Activated naive CD4-positive, alpha-beta T cell (primary cell): ENCODE measurements at places on chromosomes 5 and 9.

DNA sequence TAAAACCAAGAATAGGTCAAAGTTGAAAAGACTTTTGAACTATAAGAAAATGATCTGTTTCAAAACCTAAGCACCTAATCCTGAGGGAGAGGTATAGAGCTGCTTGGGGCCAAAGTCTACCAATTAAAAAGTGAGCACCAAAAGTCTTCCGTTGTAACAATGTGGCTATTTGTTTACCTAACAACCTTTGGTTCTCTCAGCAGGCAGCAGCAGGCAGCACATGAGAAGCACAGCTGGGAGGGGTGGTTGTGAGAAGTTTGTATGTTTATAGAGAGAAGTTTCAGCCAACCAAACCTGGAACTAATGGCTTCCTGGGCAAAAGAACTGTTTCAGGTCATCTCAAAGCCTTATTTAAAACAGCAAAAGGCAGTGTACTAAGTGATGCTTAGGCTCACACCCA lies 59.8 kb upstream of the TBC1D9B start:
- DNase-seq: no peak

DNA sequence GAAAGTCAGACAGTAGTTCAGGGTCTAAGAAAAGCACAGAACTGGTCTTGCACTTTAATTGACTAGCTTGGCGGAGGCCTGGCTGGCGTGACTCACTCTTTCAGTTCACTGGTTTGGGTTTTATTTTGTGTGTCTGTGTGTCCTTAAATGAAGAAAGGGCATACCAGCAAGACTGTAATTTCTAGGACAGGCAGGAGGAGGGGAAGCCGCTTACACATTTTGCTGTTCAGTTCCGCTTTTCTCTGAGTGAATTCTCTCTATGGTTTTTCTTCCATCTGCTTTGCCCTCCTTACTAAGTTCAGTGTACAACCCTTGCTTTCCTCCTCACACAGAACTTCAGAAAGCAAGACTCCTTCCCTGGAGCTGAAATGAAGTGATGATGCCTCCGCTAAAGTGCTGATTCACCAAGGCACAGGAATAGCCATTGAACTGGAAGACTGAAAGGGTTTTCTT lies 150.8 kb downstream of the MEF2C start:
- DNase-seq: no peak

DNA sequence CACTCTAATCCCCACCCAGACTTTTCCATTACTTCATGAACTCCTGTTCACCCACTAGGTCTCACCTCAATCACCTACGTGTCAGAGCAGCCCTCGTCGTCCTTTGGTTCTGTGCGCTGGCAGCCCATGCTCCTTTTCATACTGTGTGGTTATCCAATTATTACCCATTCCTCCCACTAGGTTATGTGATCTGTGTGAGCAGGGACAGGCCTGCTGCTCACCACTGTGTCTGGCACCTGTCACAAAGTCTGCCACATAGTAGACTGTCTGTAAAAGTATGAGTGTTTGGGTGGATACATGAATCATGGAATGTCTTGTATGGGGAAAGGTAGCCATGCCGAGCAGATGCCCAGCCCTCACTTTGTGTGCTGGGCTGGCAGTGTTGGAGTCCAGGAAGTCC lies 12.1 kb upstream of the SMAD5 start:
- DNase-seq: no peak

DNA sequence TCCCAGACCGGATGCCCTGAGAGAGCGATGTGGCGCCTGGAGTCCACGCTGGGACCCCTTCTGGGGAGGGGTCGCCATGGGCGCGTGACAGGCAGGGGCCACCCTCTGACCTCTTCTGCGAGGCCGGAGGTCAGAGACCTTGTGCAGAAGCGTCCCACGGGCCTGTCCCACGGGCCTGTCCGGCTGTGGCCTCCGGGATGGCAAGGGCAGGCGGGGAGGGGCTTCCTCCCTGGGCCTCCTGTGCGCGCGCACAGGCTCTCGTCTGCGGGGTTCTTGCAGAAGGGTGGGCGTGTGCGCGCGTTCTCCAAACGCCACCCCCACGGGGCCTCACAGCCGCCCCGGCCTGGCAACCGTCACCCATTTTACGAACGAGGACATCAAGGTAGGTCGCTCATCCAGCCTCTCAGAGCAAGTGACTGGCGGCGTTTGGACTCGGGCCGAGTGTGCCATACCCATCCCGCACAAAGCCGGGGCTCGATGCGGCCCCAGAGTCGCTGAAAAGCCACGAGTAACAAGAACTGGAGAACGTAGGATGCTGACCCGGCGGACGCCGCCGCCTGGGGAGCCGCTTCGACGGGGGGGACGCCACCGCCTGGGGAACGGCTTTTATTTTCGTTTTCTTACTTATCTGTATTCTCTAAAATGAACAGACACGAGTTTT lies 897 bp downstream of the AHRR start:
- DNase-seq: no peak

- no peak for DNase-seq
These were observed 163.2 kb upstream of the ADAMTS16 start for GRCh38 chr5:4976902-4977301.

DNA sequence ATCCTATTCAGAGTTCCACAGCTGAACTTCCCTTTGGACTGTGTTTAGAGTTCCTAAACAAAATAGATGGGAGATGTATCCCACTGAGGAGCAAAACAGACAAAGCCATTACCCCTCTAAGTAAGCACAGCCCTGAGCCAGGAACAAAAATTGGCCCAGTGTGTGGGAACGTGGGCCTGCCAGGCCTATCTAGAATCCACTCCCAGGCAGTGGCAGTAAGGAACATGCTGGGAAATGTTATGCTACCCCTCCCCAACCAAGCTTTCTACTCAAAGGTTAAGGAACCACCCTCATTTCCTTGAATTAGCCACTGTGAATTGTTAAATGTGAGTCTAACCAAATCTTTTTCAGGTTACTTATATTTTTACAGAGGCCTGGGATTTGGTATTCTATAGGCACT lies 405.1 kb upstream of the PTGER4 start:
- no peak for DNase-seq

DNA sequence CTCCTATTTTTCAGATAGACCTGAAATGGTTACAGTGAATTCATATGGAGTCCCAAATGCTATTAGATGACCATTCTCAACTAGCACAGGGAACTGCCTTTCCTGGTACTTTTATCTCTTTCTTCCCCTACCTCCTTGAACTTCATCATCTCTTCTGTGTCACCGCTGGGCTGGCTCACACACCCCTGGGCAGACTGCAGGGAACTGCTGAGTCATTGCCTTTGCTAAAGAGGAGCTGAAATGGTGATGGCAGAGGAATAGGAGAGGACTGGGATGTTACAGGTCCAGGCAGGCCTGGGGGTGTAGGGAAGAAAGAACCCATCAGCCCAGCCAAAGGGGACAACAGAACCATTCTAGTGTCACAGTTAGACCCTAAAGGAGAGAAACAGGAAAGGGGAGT lies 322.3 kb downstream of the ASTN2 start:
- no peak for DNase-seq

- no peak for DNase-seq
These were observed 802.2 kb upstream of the WWC1 start for GRCh38 chr5:167489202-167489601.

DNA sequence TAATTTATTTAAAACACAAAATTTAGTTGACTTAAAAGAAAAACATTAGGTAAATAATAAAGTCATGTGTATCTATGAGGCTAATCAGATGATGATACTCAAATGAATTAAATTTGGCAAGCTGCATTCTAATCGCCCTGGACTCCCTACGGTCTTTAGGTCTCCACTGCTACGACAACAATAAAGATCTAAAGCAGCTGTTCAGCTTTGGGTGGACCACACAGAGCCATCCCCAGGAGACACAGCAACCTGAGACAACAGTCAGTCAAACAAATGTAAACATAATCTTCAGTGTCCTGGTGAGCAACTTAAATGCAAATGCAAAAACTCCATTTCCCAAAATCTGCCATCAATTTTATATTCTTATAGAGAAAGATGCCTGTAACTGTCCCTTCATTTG lies 65.5 kb downstream of the MCTP1 start:
- DNase-seq: no peak

DNA sequence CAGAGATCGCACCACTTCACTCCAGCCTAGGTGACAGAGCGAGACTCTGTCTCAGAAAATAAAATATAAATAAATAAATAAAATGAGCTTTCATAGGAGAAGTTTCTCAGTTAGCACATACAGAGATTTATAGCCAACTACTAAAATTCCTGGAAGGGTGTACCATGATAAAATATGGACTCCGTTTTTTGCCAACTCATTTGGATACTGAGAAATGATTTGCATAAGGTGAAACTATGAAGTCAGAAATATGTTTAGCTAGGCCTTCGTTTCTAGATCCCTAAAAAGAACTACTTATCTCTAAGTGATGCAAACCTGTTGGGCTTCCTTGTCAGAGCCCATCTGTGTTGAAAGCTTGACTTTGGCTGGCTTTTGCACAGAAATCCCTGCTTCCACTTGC lies 56.9 kb upstream of the SLC1A1 start:
- DNase-seq: no peak

DNA sequence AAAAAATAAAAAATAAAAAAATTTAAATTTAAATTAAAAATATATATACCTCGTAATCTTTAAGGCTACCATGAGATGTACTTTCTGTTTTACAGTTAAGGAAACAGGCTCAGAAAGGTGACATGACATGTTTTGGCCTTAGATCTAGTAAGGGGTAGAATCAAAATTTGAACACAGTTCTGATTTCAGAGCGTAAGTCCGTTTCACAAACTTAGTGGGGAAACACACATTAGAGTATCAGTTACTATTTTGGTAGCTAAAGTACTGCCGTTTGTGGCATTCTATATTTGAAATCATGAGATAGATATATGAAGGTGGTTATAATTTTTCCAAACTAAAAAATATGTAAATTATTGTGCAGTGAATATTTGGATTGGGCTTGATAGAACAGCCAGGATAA lies 186.2 kb downstream of the DENND1A start:
- DNase-seq: no peak

- DNase-seq: no peak
These were observed 59.1 kb downstream of the ABCA1 start for GRCh38 chr9:104868687-104869404.

DNA sequence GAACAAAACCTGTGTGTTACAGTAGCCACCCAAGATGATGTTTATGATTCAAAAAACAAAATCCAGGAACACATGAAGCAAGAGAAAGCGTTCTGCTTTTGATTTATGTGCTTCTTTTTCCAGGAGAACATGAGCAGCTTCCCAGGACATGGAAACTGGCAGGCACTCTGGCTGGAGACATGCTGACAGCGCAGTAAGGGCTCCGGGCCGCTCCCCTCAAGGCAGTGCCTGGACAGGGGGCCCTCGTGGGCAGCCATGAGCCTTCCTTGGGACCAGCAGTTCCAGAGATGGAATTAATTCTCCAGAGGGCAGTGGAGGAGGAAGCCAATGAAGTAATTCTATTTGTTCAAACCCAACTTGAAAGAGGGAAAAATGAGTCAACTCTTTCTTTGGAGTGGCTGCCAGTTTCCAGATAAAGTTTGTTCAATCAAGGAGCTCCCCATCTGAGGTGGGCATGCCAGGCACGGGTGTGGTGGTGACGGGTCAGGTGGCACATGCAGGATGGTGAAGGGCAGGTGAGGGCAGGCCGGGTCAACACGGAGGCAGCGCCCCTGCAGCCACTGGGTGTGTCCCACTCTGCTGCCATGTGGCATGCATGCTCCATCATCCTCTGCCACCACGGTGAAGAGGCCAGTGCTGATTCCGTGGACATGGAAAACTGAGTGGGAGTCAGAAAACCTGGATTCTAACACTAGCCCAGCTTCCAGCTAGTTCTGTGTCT lies 83.8 kb downstream of the OTULIN start:
- DNase-seq: no peak

DNA sequence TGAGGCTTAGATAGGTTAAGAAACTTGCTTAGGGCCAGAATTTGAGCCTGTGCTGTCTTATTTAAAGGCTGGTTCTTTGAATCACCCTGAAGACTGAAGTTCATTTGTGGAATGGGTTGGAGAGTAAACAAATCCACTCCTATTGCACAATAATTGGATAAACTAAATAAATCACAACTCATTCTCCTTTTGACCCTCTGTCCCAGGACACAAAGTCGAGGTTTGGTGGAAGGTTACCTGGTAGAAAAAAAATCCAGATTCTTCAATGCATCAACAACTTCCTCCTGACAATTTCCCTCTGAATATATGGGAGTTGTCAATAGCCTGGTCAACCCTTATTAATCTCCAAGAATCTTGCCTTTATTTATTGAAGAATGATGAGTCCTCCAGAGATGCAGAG lies 28.9 kb downstream of the TBC1D2 start:
- no peak for DNase-seq

- no peak for DNase-seq
These were observed 378.8 kb downstream of the OSTF1 start for GRCh38 chr9:75467142-75467541.

GRCh38 chr9:34498553-34498952 lies 24.2 kb downstream of the ENHO start:
- no peak for DNase-seq

GRCh38 chr5:51404255-51404654 lies 21.0 kb downstream of the ISL1 start:
- no peak for DNase-seq

- DNase-seq: no peak
These were observed 266.1 kb upstream of the MAP3K1 start for GRCh38 chr5:56549096-56549886.

GRCh38 chr9:134557331-134557730 lies 84.3 kb upstream of the COL5A1 start:
- no peak for DNase-seq

- DNase-seq: no peak
These were observed 302.1 kb downstream of the NR2F1-AS1 start for GRCh38 chr5:93278896-93279295.

DNA sequence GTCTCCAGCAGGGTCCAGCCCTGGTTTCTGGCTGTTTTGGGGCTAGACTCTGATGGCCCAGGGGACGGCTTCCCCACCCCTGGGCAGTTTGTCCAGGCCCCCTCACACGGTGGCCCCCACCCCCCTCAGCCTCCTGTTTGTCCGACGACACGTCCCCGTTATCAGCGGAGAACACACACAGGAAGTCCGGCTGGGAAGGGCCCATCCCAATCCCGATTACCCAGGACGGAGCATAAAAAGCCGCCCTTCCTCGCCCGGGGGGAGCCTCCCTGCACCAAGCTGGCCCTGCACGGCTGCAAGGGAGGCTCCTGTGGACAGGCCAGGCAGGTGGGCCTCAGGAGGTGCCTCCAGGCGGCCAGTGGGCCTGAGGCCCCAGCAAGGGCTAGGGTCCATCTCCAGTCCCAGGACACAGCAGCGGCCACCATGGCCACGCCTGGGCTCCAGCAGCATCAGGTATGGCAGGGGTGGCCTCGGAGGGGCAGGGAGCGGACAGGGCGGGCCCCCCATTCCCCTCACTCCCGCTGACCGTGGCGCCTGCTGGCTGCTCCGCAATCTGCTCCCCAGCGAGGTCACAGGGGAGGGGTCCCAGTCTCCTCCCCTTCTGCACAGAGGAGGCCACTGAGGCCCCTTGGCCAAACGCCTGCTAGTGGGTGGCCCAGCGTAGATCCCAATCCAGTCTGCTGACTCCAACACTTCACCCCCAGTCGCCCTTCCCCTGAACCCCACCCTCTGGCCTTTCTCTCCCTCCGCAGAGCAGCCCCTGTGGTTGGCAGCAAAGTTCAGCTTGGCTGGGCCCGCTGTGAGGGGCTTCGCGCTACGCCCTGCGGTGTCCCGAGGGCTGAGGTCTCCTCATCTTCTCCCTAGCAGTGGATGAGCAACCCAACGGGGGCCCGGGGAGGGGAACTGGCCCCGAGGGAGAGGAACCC lies at the start of gene EGFL7:
Gene EGFL7, plus strand, starts transcription at position 261 of the 926 bp plus-strand sequence. CDS start 5,367 bp downstream, outside the sequence.
- no peak for DNase-seq

- DNase-seq: peak; percentile 9
These were observed 89.9 kb upstream of the GNAQ start for GRCh38 chr9:78121488-78121887.
